Common myeloid progenitor, CD34-positive (primary cell): ENCODE measurements at places on chromosomes 2 and 18.

- DNase-seq: no peak
Measured at GRCh38 chr2:11527001-11527400, 6.8 kb upstream of the GREB1 start.

GRCh38 chr2:62947403-62947802 is 103.2 kb upstream of the OTX1 start:
- DNase-seq: no peak

DNA sequence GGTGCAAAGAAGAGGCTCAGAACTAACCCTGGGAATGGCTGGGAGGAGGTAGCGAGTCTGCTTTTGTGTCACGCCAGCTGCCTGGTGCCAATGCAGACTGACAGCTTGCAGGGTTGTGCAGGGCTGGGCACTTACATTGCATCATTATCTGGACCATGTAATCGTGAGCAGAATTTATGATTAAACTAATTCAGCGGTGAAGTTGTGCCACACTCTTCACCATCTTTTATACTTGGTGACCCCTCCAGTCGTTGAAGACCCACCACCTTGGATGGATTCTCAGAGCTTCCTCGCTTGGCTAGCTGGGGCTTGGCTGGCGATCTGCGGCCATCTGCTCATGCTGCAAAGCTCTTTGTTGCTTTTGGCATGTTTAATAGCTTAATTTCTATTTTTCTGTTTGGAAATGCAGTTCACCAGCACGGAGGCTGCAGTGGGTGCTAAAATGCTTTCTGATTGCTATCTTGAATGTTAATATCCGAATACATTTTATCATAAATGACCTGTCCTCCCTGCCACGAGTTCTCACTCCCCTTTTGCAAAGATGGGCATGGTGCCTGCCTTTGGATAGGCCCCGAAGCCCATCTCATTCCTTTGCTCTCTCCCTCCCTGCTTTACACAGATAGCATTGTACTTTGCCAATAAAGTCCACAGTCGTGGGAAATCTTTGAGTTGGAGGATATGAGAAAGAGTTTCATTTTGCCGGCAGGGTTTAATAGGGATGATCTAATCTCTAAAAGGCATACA is 188.2 kb downstream of the PRKCE start:
- DNase-seq: no peak

DNA sequence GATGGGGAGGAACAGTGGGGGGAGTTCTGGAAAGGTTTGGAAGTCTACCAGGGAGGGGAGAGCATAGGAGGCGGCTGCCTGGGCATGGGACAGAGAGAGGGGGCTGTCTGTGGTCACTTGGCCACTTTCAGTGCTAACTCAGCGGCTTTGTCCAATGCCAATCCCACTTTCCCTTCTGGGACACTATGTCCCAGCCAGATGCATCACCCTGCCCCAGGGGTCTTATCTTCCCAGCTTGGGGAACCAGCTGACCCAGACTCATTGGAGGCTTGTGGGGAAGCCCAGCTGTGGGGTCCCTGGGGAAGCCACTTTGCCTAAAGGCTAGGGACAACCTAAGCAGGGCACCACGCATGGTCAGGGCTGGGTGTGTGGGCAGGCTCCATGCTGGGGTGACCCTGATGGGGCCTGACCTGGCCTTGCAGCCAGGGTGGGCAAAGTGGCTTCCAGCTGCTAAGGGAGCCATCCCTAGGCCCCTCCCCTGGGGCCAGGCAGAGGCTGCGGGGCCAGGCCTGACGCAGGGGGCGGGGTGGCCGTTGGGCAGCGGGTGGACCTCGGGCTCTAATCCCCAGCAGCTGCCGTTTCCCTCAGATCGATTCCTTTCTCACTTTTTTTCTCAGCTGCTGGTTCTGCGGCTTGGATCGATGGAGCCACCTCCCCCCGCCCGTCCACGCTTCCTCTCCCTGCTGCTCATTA is 1.6 kb upstream of the ASIC4 start:
- DNase-seq: no peak

- DNase-seq: no peak
Measured at GRCh38 chr2:216130346-216130971, 21.3 kb downstream of the XRCC5 start.

GRCh38 chr2:174577967-174578589 is 19.5 kb downstream of the WIPF1 start:
- peak; percentile 77 for DNase-seq

GRCh38 chr18:32441533-32441932 is 29.1 kb downstream of the GAREM1 start:
- DNase-seq: no peak

DNA sequence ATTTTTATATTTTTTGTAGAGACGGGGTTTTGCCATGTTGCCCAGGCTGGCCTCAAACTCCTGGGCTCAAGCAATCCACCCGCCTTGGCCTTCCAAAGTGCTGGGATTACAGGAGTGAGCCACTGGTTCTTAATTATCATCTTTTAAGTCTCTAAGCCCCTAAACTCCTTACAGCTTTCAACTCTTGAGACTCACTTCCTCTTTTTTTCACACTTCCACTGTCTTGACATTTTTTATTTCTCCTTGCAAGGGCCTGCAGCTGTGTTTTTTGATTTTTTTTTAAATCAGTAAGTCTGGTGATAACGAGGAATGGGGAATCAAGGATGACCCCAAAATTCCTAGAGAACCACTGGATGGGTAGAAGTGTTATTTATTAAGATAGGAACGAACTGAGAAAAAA is 8.6 kb upstream of the ABCB11 start:
- peak; percentile 31 for DNase-seq

DNA sequence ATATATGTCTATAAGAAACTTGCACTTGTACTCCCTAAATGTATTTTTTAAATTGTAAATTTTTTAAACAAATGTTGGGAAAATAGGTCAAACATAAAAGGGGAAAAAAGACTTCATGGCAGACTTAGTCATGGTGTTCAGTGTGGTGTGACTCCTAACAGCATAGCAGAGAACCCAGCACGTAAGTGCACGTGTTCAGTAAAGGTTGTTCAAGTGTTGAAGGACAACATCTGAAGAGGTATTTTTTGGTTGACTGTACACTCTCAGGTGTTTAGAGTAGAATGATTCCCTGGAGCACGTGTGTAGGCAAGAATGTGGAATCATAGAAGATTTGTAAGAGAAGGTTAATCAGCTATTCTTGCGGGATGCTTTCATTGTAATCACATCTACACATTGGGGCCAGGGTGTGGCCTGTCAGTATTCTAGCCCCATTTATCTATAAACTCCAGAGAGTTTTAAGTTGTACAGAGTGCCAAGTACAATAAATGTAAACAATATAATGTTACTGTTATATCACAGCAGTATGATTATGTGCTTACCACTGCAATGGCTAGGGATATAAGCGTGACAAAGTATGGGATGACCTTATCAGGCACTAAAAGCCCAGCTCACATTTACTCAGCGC is 106.8 kb downstream of the CRIM1 start:
- no peak for DNase-seq

DNA sequence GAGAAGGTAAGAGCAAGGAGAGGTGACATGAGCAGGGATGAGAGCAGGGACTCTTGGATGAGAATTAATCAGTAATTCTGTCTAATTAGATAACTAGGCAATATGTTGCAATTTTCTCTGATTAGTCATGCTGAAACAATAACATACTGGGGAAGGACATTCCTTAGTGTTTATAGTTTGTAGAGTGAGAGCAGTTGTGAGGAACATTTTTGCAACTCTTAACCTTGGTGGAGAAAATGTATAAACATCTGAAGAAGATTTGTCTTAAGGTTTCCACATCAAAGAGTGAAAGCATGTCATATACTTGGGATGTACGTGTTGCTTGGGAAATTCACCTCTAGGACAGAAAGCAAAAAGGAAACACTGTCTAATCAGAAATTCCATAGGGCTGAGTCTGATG is 955.4 kb upstream of the FANCL start:
- DNase-seq: no peak

DNA sequence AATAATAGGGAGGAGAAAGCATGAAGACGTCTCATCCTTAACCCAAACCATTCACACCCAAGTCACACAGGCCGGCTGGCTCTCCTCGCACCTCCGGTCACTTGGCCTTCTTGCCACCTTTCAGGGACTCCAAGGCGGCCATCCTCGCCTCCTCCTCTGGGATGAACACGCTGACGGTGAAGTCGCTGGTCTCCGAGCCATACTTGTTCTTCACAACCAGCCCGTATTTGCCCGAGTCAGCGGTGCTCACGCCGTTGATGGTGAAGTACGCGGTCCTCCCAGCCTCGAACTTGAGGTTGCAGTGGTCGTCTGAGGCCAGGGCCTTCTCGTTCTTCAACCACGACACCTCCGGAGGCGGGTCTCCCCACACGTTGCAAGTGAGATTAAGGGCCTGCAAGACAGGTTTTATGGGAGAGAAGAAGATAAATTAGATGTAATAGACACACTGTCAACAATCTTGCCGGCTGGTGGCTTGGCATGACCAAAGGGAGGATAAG is 54.3 kb upstream of the LPIN2 start:
- peak; percentile 20 for DNase-seq

DNA sequence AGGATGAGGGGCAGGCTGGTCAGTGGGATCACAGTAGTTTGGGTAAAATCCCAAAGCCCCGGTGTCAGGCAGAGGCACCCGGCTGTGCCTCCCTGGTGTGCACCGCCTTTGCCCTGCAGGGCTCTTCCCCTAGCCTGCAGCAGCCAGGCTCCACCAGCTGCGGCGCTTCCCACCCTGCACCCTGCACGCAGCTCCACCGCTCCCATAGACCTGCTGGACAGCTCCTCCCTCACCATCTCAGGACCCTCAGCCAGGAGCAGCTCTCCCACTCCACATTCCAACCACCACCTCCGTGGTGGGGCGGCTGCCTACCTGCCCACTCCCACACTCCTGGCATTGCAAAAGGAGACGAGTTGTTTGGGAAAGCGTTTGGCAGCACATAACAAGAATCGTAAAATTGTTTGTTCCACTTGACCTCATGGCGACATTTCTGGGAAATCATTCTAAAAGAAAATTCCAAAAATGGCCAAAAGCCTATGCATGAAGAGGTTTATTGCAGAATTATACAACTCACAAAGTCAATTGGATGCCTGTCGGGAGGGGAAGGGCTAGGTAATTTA is 287.4 kb upstream of the HDAC4 start:
- DNase-seq: no peak

GRCh38 chr2:10536569-10537133 is 88.5 kb upstream of the ODC1 start:
- no peak for DNase-seq

DNA sequence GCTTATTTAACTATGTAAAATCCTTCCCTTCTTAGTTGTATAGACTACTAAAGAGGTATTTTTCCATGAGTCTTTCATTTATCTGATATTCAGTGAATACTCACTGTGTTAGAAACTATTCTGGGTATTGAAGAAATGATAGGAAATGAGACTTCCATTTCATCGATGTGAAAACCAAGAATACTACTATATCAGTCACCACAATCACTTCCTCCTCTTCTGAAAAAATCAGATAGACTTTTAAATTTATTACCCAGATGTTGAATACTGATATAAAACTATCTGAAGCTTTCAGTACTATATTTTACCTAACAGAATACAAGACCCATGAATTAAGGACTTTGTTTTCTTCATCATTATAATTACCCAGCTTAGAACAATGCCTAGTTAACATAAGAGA is 1801.1 kb upstream of the CELF4 start:
- DNase-seq: peak; percentile 83

DNA sequence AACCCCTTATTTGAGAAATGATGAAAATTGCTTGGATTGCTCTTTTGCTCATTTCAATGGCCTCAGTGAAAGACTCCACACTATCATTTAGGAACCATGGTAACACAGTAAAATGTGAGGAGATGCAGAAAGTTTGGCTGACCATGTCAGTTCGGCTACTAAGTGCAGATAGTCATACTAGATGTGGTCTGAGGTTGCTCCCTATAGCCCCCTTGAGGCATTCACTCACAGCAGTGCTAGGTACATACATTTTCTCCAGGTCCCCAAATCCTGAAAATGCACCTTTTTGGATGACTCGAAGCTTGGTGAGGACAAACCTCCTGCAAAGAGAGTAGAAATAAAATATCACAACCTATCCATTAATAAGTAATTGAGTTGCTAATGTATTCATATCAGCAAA is 86.3 kb downstream of the FSHR start:
- no peak for DNase-seq

GRCh38 chr2:129329574-129329973 is 649.9 kb upstream of the RAB6C start:
- DNase-seq: no peak

DNA sequence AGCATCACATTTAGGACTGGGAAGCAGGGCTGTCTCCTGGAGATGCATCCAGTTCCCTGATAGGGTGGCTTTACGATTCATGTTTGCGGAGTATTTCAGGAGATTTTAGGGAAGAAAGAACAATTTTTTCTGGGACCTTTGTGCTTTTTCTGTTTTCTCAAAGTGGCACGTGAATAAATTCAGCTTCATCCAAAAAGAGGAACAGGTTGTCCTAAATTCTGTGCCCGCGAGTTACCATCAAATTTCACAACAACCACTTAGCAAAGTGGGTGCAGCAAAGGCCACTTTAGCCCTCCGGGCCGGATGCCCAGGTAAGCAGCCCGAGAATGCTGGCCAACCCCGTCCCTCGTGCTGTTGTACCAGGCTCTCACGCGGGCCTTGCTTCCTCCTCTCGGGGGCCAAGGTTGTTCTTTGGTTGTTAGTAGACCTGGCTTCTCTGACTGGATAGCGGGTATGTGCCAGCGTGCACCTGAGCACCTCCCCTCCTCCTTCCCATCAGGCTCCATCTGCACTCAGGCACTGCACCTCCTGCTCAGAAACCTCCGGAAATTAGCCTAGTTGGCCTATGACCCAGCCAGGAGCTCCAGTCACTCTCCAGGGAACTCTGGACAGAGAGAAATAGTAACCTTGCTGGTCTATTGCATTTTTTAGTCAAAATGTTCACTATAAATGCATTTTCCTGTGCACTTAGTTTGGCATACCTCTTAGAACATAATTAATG is 83.0 kb downstream of the CMPK2 start:
- no peak for DNase-seq

- no peak for DNase-seq
Measured at GRCh38 chr2:27083410-27084296, 2.9 kb upstream of the KHK start.

GRCh38 chr2:82120654-82121053 is 1816.1 kb upstream of the LRRTM1 start:
- DNase-seq: no peak

GRCh38 chr18:10685484-10685883 is 159.7 kb downstream of the NAPG start:
- DNase-seq: no peak

GRCh38 chr2:85534099-85534498 is 4.9 kb upstream of the MAT2A start:
- DNase-seq: no peak
